ENCODE measurements at places on chromosomes 6 and 20.

- DNase-seq, result no peak
These were observed 62.2 kb downstream of the INSM1 start for GRCh38 chr20:20430066-20430465.

GRCh38 chr6:149513915-149514314 lies 29.1 kb upstream of the ZC3H12D start:
- no peak for DNase-seq

- no peak for DNase-seq
These were observed 6.4 kb downstream of the SLC2A12 start for GRCh38 chr6:134046054-134046453.

DNA sequence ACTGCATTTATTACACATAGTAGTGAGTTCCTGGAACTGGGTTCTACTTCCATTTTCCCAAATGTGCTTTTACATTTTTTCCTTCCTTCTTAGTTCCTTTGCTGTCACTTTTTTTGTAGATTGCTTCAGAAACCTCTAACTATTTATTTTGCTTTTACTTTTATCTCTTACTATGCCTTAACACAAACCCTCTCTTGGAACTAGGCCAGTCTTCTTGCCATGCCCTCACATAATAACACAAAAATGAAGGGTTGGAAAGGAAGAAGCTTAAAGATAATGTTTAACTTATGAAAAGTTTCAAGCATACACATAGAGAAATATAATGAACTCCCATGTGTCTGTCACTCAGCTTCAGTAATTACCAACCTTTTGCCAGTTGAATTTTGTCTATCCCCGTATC lies 27.1 kb downstream of the TOP1 start:
- no peak for DNase-seq
